ENCODE measurements at places on chromosomes 1 and 21. TPM values are rescaled to one million over a fixed set of nuclear protein-coding genes. Genes with fewer than 3 reads are reported as not detected.

GRCh38 chr1:93177991-93178390, 2.2 kb downstream of the TMED5 start:
- DNase-seq, result no peak

Gene RGSL1
- not detected for total RNA-seq

GRCh38 chr1:207034208-207034607, 1.7 kb upstream of the C1orf116 start:
- DNase-seq, result no peak

Gene SH2D5
- 0.23 TPM for total RNA-seq

GRCh38 chr1:175887981-175888428, 144.6 kb upstream of the TNR start:
- peak; percentile 56 for DNase-seq

GRCh38 chr1:59379371-59379728, 82.5 kb downstream of the FGGY start:
- DNase-seq, result no peak

DNA sequence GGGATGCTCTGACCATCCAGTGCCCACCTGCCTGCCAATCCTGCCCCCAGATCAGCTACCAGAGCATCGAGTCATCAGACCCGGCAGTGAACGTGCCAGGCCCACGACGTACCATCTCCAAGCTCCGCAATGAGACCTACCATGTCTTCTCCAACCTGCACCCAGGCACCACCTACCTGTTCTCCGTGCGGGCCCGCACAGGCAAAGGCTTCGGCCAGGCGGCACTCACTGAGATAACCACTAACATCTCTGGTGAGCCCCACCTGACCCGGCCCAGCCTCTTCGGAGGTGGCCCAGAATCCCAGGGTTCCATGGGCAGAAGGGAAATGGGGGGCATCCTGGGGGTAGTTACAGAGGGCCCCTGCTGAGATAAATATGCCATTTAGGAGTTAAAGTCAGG, 43.1 kb downstream of the PTPRU start:
- DNase-seq, result no peak

- no peak for DNase-seq
Measured at GRCh38 chr1:155794605-155795245, 62.3 kb downstream of the GON4L start.

- DNase-seq, result peak; percentile 67
Measured at GRCh38 chr1:231233735-231234417, 7.1 kb upstream of the GNPAT start.
